ENCODE measurements at places on chromosomes 7 and 10.

- DNase-seq: no peak
Observed at GRCh38 chr7:140640060-140640637, 464 bp downstream of the DENND2A start.

- DNase-seq: no peak
Observed at GRCh38 chr7:26645121-26645520, 219.3 kb downstream of the SKAP2 start.

DNA sequence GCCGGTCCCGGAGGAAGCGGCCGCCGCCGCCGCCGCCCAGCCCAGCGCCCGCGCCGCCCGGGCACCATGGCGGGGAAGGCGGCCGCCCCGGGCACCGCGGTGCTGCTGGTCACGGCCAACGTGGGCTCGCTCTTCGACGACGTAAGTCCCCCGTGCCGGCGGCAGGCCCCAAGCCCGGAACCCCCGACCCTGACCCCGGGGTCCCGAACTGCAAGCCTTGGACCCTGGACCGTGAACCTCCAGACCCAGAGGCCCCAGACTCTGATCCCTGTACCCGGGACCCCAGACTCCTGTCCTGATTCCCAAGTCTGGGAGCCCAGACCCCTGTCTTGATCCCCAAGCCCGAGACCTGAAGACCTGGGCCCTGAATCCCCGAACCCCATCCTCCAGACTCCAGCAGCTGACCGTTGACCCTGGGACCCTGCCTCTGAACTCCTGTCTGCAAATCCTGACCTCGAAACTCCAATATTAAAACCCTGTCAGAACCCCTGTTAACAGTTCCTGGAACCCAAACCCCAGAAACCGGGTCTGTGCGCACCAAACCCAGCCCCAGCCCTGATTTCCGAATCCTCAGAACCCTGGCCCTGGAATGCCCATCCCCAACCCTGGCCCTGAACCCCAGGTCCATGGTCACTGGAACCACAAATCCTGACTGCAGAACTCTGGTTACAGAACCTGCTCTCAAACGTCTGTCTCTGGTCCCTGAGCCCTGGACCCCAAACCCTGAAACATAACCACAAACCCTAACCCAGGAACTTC, 623 bp downstream of the INPP5A start:
- DNase-seq: no peak

DNA sequence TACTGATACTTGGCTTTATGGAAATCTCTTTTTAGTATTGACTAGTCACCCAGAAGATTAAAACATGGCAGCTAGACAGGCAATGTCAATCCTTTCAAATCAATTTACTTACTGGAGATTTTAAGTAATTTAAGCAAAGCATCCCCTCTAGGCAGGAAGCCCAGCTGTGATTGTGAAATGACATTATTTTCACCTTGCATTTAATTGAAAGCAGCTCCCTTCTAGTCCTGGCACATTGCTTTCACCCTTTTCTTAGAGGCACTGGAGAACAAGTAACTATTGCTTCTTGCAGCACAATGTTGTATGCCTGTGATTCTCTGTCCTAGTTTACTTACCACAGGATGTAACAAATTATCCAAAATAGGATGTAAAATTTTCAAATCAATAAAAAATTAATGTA, 13.3 kb downstream of the ST7 start:
- DNase-seq: no peak

- peak; percentile 21 for DNase-seq
Observed at GRCh38 chr7:77199013-77199966, at the start of gene FGL2. FGL2 (minus strand) TSS chr7:77199819; CDS start chr7:77199793, 26 bp downstream.

- DNase-seq: no peak
Observed at GRCh38 chr10:3067859-3068179, 471 bp downstream of the PFKP start.

GRCh38 chr10:70090951-70091350, 38.3 kb downstream of the MACROH2A2 start:
- no peak for DNase-seq

GRCh38 chr7:90604383-90604782, 8.3 kb downstream of the CDK14 start:
- DNase-seq: no peak

DNA sequence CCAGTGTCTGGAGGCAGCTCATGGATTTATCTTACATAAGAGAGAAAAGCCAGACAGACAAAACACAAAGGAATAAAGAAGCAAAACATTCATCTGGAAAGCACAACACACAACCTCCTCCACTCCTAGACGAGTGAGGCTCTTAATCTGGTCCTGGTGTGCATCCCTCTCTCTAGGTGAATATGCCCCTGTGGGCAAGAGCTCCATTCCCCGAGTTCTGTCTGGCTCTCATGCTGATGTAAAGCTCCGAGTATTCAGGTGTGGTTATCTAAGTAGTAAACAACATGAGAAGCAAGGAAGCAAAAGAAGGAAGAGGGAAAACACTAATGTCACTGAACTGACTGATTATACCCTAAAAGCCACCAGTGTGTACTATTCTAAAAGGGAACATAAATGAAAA, 47.9 kb upstream of the FEZF1 start:
- DNase-seq: no peak

DNA sequence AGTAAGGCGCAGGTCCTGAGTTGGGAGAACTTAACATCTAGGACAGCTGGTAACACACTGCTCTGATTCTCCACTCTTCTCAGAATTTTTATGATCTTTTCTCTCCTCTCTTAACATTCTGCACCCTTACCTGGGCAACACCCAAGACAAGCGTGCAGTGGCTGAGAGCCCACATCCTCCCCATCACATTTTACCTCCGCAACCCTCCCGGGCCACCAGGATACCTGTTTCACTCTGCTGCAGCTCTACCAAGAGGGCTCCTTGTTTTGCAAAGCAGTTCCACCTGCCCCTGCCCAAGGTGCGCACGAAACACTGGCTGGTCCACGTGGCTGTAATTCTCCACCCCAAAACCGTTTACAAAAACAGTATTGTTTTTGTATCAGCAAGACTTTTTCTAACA, 81.5 kb downstream of the ITIH5 start:
- DNase-seq: no peak

DNA sequence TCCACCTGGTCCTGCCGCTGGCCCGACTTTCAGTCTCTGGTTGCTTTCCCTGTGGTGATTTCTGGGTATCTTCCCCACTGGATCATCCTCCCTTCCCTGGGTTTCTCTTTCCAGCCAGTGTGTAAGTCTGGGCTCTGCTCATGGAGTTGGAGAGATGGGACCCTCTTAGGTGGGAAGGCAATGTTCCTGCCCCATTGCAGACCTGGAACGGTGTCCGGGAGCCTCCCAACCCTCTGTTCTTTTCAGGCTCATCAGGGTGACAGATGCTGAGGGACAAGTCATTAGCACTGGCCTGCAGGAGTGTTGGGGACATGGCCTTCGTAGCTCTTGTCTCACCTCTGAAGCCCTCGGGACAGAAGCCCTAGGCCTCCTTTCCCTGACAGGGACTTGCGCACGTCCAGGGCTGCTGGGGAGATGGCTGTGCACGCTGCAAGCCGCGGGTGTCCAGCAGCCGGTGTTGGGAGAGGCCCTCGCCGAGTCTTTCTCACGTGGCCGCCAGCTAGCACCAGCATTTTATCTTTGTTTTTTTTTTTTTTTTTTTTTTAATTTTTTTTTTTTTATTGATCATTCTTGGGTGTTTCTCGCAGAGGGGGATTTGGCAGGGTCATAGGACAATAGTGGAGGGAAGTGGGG, 17.2 kb downstream of the ZNF783 start:
- DNase-seq: no peak

GRCh38 chr7:26437003-26437532, 145.4 kb downstream of the SNX10 start:
- DNase-seq: no peak

- no peak for DNase-seq
Observed at GRCh38 chr10:129063877-129064276, 403.2 kb upstream of the MGMT start.

DNA sequence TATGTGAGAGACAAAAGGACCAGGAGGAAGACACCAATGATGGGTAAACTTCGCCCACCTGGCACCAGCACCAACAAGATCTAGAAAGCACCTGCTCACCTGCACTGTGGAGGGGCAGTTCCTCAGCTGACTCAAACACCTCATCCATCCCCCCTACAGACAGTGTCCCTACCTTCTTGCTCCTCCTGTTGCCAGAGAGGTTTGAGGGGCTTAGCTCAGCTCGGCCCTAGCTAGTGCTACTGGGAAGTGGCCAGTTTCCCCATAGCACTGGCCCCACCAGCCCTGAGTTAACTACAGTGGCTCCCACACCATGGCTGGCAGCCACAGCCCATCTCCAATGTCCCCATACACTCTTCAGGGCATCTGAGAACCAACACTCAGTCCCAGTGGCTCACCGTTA, 70.8 kb downstream of the GRID1 start:
- no peak for DNase-seq

GRCh38 chr10:88534072-88534665, 48.9 kb downstream of the RNLS start:
- no peak for DNase-seq

DNA sequence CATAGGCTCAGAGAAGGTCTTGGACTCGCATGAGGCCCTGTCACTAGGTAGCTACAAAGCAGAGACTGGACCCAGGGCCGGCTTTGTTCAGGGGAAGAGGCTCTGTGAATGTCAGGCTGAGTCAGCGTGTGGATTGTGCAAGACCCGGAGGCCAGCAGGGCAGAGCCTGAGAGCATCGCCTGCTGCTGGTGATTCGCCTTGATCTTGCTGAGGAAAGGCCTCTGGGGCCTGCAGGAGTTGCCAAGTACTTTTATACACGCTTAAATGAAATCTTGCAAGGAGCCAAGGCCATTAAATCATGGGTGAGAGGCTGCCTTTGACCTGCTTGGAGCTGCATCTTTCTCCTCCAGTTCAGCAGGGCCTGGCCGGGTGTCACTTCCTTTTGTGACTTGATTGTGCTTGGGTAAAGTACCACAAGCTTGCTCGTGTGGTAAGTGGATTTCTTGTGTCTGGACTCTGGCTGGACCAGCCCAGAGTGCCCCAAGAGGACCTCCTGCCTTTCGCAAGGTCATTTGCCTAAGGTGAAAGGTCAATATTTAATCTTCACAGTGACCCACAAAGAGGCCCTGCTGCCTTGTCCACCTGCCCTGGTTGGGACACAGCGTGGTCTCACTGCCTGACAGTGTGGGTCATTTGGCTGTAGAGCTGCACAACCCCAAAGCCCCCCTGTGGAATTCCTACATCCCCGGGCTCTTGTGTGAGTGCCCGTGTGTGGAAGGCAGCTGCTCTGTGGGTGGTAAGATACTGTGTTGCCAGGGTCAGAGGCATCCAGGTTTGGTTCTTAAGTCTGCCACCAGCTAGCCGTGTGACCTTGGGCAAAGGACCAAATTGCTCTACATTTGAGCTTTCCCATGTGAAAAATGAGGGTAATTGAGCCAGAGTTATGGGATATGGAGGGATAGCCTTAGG, 38.6 kb upstream of the SH2D4B start:
- DNase-seq: peak; percentile 98

- no peak for DNase-seq
Observed at GRCh38 chr7:127792528-127793342, 140.7 kb downstream of the SND1 start.

DNA sequence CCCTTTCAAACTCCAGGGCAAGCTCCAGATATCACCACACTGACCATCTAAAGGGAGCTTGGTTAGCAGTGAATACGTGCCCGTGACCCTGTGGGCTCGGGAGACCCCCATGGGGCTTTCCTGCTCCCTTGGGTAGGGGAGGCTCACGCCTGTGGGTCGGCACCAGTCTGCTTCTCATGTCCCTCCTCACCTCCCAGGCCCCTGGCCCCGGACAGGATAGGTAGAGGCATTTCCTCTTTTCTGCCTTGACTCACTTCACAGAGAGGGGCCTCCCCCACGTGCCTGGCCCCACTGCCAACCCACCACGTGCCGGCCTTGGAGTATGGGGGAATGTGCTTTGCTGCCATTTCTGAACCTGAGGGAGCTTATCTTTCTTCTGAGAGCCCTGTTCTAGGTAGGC, 131.3 kb upstream of the FAM20C start:
- no peak for DNase-seq

DNA sequence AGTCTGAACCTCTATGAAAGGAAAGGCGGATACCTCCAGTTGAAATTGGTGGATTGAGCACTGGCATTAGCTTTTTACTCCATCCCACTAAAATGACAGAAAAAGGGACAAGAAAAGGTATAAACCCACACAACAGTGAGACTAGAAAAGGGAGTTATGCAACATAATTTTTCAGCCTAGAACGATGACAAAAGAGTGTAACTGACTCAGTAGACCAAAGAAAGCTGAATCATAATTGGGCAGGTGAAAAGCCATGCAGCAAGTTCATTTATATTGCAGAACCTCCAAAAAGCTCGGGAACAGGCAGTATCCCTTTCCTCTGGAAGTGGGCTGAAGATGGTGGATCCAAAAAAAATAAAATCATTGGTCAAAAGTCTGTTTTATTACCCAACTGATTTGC, 30.5 kb upstream of the ZCCHC24 start:
- DNase-seq: no peak

DNA sequence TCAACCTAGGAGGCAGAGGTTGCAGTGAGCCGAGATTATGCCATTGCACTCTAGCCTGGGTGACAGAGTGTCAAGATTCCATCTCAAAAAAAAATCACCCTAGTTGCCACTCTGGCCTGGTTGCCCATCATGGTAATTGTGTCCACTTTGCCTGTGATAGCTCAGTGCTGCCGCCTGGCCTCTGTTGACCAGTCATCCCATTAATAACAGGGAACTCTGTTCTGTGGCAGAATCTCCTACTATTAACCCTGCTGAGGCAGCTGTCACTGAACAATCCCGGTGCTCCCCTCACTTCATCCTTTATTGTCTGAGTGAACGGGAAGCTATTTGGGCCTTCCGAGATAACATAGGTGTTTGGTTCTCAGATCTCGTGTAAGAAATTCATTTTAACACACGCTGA, 14.6 kb downstream of the ZNF3 start:
- no peak for DNase-seq
